NCI-H1105 (cell line): ENCODE measurements at places on chromosomes 3 and 15.
A peak's percentile ranks its signal among the peaks of the same experiment; 100 is the strongest.

DNA sequence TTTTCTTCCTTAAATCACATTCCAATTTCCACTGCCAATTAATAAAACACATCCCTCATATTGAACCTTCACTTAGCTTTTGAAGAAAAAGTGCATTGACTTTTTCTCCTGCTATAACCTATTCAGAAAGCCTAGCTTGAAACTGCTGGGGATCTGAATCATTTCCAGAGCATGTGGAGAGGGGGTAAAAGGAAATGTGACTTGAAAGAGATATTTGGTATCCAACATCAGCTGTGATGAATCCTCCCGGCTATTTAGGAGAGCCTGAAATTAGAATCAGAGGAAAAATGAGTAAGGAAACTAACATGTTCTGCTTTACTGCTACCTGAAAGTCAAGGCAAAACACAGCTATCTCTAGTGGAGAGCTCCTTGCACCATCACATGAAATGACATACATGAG lies 2.6 kb upstream of the GNB5 start:
- no peak for DNase-seq

DNA sequence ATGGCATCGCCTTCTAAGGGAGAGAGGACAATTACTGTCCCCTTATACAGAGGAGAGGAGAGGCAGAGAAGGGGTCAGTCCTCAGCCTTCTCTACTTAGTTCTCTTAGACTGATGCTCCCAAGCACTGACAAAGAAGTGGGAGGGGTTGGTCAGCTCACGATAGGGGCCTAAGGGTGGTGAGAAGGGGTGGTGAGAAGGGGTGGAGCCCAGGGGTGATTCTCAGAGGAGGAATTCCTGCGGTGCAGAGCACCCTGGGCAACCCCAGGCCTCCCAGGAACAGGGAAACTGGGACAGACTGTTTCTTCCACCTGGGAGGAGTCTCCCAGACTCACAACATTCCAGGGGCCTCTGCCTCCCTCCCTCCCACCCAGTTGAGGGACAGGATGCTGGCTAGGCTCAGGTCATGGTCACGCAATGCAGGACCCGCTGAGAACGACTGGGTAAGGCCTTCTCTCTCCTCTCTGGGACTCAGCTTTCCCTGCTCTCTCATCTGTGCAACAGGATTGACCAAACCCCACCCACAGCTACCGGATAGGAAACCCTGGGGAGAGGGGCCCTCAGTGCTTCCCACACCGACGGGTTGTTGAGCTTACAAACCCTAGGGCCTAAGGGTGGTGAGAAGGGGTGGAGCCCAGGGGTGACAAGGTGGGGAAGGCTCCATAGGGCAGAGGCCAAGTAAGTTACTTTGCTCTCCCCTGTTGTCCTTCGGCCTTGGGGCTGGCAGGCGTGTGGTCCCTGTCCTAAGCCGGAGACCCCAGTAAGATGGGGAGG lies 1.5 kb downstream of the TPRA1 start:
- DNase-seq, result no peak

DNA sequence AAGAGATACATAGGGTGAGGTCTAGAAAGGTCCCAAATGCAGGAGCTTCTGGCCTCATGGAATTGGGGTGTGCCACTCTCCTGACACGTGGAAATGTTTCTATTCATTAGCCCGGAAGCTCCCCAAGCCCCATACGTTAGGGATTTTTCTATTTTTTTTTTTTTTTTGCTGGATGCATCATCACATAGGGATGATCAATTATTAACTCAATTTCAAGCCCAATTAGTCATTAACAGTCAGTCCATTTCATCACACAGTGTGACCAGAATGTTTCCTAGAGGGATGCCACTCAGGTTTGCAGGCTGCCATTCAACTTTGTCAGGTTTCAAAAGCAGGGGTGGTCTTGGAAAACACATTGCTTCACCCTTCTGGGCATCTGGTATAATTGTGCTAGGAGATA lies 40.7 kb upstream of the MKRN3 start:
- DNase-seq, result no peak

GRCh38 chr3:63328365-63328764 lies 50.3 kb downstream of the SYNPR start:
- no peak for DNase-seq

GRCh38 chr15:47288794-47289193 lies 428.5 kb upstream of the SEMA6D start:
- DNase-seq, result no peak

GRCh38 chr3:45664578-45664977 lies 24.6 kb upstream of the SACM1L start:
- DNase-seq, result no peak

DNA sequence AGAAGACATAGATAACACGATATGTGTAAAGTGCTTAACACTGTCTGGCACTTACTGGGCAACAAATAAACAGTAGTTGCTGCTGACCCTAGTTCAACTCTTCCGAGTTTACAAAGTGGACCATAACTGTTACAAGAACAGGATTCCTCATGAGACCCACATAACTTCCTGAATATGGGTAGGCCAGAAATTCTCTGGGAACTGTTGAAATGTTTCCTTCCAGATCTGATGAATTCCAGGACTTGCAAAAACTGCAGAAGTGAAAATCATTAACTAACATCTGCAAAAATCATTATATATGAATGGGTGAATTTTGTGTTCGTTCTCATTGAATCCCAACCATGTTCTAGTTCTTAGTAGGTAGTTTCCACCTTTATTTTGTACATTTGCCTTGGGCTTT lies 181.7 kb upstream of the MME start:
- no peak for DNase-seq

DNA sequence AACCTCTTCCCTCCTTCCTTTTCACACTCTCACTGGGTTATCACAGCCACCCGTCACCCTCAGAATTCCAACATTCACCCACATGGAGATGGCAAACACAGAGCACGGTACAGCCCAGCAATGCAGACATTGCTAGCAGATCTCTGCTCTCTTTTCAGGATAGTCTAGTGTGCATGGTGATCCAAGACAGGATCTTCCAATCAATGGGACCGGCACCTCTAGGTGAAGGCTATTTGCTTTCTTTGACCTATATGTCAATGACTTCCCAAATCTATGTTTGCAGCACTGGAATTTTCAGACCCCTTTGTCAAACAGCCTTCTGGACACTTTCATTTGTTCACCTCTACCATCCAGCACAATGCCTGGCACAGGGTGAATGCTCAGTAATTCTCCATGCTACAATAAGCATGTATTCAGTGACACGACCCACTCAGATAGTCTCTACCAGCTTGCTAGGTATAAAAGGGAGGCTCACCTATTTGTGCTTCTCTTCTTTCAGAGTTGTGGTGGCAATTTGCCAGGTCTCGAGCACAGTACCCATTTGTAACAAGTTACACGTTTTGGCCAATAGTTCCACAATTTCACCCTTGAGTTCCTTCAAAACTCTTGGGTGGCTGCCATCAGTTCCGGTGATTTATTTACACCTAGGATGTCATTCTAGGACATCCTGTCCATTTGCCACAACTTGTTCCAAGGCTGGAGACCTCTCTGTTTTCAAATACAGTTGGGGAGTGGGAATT lies 279.1 kb upstream of the ICE2 start:
- DNase-seq, result peak; percentile 86

GRCh38 chr15:50186752-50187151 lies 4.8 kb downstream of the SLC27A2 start:
- DNase-seq, result no peak

GRCh38 chr3:198079771-198080520 lies 119.9 kb downstream of the LMLN start:
- DNase-seq, result peak; percentile 15

DNA sequence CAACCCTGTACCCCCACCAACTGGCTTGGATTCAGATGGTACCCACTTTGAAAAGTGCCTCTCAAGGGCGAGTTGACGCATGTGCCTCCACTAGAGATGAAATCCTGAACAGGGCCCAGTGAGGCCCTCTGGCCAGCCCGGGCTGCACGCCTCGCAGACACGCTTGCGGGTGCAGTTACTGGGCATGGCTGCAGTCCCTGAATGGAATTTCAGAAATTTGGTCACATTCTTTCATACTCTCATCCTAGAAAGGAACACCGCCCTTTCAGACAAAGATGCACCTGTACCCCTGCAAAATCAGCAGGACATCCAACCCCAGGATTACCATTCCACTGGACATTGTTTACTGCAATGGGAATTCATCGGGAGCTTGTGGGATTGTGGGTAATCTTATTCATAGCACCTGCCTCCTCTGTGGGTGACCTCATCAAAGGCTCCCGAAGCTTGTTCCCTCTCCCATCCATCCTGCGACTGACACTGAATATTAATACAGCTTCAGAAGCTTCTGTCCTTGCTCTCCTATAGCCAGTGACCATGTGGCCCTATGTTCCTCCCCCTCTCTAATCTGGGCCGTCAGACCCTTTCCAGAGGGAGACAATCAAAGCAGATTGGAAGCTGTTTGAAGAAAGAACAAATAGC lies 42.5 kb upstream of the TPM1 start:
- DNase-seq, result no peak

DNA sequence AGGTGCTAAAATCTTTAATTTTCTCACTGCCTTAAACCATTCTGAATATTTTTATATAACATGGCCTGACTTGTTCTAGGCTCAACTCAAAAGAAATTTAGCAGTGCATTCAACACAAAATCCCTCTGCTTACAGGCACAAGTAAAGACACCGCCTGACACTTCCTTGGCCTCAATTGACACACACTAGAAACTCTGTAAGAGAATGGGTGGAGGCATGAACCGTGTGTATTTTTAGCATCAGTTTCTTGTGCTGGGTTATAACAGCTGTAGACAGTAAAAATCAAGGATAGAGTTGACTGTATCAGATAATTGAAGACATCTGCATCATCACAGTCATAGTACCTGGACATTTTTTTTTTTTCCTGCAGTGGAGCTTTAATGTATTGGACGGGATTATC lies 54.3 kb downstream of the SLC9A9 start:
- no peak for DNase-seq

- no peak for DNase-seq
Measured at GRCh38 chr3:187169231-187169960, 27.9 kb upstream of the RTP1 start.

DNA sequence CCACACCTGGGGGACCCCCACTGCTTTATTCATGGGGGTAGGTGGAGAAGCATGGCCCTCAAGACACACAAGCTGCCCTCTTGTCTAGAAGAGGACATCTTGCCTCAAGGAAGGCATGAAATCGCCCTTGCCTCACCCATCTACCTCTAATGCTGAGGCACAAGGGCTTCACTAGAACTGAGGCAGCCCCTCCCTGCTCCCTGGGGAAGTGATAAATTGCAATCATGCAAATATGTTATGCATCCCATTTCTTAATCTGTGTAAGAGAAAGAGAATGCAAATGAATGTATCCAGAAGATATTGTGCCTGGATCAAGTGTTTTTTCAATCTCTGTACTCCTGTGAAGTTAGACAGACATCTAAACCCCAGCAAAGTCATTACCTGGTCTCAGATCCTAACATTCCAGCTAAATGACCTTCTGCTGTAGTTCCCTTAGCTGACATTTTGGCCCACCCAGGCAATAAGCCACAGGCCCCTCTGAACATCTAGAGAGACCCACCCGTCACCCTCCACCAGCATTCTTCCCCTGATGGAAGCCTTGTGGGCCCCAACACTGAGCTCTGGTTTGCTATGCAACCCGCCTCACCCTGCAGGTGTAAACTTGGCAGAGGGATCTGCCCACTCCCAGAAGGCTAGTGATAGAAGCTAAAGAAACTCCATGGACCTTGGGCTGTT lies 53.8 kb downstream of the FAM174B start:
- no peak for DNase-seq

DNA sequence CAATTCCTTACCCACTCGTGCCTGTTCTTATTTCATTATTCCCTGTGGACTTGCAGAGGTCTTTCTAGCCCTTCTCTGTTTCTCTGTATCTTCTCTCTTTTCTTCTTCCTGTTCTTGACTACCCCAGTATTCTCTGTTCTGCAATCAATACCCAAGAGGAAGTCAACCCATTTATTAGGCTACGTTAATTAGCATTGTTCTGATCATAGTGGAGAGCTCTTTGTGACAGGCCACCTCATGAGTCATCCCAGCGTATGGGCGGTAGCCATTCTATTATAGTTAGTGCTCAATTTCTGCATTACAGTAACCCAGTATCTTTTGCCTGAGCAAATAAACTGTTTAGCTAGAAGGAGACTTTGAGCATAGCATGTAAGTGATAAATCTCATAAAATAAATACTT lies 259.5 kb upstream of the GRM7 start:
- no peak for DNase-seq

- DNase-seq, result no peak
Measured at GRCh38 chr3:108251265-108251664, 29.0 kb upstream of the IFT57 start.

- no peak for DNase-seq
Measured at GRCh38 chr3:109339714-109340648, 2.6 kb upstream of the DPPA4 start.

- DNase-seq, result no peak
Measured at GRCh38 chr3:15206662-15207576, 873 bp downstream of the CAPN7 start.

- DNase-seq, result no peak
Measured at GRCh38 chr3:117556646-117557407, 847.2 kb downstream of the TUSC7 start.

DNA sequence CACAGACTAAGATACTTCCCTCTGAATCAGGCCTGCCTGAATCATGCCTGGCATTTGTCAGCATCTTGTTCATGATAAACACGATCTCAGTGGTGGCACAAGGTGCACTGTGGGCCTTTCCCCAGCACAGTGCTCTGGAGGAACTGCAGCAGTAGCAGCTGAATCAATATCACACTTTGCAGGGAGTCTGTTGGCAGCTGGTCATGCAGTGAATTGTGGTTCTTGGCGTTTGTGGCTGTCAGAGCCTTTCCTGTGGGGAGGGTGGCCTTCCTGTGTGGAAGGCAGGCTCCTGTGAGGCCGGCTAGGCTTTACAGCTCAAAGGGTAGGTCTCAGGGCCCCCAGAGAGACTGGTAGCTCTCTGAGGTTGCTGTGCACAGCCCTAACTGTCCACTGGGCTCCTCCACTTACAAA lies 54.4 kb upstream of the TLE3 start:
- DNase-seq, result no peak

GRCh38 chr3:59185591-59186369 lies 136.0 kb upstream of the CFAP20DC start:
- no peak for DNase-seq

DNA sequence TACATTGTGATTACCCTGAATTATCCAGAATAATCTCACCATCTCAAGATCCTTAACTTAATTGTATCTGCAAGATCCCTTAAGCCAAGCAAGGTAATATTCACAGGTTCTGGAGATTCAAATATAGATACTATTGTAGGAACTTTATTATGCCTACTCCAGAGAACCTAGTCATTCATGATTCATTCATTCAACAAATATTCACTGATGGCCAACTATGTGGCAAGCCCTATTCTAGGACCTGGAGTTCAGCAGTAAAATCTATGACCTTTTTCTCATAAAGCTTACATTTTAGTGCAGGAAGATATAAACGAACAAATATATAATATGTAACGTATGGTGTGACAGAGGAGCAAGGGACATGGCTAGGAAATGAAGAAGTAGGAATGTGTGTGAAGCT lies 49.6 kb downstream of the ISL2 start:
- DNase-seq, result no peak
